Dorsolateral prefrontal cortex (tissue), 122 donors: ENCODE measurements at places on chromosomes 1 and 21.
A peak's percentile ranks its signal among the peaks of the same experiment; 100 is the strongest.

GRCh38 chr1:8607906-8608305 lies 209.5 kb downstream of the RERE start:
- no peak for DNase-seq

DNA sequence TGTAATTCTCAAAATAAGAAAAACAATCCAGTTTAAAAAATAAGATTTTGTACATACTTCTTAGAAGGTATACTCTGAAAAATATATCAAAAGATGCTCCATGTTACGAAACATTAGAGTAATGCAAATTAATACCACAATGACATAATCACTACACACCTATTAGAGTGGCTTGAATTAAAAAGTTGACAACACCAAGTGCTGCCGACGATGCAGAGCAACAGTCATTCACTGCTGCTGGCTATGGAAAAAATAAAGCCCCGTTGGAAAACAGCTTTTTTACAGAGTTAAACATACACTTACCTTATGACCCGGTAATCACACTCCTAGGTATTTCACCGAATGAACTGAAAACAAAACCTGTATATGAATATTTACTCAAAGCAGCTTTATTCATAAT lies 14.8 kb downstream of the COA6 start:
- DNase-seq: no peak

- DNase-seq: peak; percentile 35
Measured at GRCh38 chr1:95021805-95022643, 50.7 kb downstream of the ALG14 start.

DNA sequence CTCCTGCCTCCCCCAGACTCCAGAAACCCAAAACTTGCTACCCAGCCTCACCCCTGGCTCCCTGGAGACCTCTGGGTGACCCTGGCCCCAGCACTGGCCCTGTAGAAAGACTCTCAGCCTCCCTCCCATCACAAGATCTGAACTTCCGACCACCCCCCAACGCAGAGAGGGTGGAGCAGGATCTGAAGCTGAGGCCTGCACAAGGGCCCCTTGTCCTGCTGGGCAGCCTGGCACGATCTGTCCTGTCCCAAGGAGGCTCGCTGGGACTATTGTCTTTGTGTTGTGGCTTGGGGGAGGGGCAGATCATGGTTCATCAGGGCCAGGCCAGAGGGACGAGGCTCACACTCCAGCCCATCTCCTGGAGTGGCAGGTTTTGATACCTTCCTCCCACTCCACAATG lies 20.0 kb downstream of the PHLDA3 start:
- peak; percentile 81 for DNase-seq

GRCh38 chr21:30988706-30989105 lies 49.6 kb downstream of the KRTAP19-8 start:
- DNase-seq: no peak

GRCh38 chr1:18130356-18130755 lies 22.8 kb downstream of the IGSF21 start:
- DNase-seq: no peak

GRCh38 chr21:20968391-20968790 lies 29.8 kb upstream of the NCAM2 start:
- DNase-seq: no peak

DNA sequence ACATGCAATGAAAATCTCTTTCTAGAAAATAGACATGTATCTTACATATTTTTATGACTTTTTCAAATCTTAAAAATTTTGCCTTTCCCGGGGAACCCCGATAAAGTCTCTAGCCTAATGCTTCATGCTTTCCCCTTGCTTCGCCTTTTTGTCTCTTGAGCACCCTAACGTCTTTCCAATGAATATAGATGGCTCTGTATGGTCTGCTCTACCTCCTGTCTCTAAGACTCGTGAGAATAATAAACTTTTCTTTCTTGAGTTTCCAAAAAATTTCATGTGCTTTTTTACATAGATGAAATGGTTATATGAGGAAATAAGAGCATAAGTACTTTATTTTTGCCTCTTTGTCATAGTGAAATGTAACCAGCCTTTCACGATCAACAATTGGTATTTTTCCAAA lies 202.6 kb downstream of the PDE4B start:
- no peak for DNase-seq

- no peak for DNase-seq
Measured at GRCh38 chr1:233609926-233610325, 4.0 kb upstream of the KCNK1 start.

DNA sequence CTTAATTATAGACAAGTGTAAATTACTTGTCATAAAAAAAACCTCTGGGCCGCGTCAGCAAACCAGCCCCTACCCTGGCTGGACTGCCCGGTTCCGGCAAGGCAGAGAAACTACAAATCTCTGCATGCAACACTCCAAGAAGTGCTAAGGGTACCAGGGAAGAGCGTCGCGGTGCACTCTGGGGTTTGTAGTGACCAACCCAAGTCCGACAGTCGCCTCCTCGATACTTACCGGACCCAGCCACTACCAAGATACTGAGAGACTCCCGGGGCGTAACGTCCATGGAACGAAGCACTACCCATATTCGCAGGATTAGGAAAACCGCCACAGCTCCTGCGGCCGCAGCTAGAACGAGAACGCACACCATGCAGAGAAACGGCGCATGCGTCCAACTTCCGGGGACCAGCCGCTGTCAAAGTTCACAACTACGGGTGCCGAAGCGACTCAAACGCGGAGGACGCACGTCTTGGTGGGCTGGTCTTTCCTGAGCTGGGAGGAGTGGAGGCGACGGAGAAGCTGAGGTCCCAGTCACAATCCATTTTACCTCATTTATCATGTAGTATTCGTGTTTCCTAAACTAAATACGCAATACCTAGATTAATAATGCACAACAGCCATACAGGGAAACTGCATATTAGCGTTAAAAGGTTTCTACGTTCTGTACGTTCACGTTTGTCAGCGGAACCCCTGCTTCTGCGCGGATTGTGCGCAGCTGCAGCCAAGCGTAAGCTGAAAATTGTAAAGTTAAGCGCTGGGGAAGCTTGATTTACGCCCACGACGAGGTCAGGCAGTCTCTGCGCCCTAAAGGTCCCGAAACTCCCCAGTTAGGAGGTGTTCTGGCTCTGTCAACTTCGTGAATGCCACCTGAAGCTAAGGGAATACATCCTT lies at the start of gene ALG14:
Gene ALG14 (minus strand): TSS at position 420 of the 888 bp plus-strand sequence. CDS start 53 bp downstream, at position 367.
- peak; percentile 93 for DNase-seq

DNA sequence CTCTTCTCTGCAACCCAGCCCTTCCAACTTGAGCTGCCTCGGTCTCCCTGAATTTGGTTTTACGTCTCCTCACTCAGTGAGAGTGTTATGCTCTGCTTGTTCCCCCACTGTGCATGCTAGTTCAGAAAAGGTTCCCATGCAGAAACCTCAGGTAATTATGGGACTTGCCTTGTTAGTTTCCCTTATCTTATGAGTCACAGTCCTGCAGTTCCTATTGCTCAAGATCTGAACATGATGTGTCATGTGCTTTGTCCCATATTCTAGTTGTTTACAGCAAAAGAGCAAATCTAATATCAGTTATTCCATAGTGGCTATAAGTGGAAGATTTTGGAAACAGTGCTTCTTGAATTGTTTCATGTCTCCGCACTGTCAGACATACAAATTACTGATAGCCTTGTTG lies 74.4 kb downstream of the DUSP10 start:
- DNase-seq: no peak

- no peak for DNase-seq
Measured at GRCh38 chr1:3672971-3673361, 20.6 kb downstream of the TP73 start.

DNA sequence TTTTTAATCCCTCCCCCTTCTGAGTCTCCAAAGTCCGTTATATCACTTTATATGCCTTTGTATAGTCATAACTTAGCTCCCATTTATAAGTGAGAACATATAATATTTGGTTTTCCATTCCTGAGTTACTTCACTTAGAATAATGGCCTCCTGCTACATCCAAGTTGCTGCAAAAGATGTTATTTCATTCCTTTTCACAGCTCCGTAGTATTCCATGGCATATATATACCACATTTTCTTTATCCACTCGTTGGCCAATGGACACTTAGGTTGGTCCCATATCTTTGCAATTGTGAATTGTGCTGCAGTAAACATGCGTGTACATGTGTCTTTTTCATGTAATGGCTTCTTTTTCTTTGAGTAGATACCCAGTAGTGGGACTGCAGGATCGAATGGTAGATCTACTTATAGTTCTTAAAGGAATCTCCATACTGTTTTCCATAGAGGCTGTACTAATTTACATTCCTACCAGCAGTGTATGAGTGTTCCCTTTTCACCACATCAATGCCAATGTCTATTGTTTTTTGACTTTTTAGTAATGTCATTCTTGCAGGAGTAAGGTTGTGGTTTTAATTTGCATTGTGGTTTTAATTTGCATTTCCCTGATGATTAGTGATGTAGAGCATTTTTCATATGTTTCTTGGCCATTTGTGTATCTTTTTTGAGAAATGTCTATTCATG lies 12.3 kb downstream of the MAN1C1 start:
- DNase-seq: no peak

- DNase-seq: no peak
Measured at GRCh38 chr1:234395297-234395696, 22.0 kb downstream of the COA6 start.

DNA sequence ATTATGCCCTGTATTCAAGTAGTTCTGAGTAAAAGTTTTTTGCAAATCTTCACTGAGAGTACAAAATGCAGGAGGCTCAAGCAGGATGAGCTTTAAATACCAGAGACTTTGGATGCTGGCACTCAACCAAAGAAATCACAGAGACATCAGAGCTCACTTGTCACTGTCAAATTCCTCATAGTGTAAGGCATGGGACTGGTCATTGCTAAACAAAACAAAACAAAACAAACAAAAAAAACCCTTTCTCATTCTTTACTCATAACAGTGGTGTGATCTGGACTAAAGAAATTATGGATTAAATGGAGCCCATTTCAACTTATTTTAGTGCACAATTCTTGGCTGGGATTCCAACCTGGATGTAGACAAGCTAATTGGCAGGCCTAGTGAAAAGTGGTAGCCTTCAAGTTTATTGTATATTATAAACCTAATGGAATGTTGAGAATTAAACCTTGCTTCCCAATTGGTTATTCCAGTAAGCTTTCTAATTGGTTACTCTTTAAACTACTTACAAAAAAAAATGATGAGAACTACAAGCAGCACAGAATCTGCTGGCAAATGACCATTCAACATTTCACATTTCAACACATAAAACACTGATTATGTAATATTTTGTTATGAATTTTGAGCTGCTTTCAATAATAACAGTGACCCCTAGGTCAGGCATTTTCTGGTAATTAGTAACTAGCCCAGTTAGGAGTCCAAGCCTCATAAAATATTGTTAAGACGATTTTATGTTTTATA lies 30.6 kb upstream of the NEK7 start:
- no peak for DNase-seq

DNA sequence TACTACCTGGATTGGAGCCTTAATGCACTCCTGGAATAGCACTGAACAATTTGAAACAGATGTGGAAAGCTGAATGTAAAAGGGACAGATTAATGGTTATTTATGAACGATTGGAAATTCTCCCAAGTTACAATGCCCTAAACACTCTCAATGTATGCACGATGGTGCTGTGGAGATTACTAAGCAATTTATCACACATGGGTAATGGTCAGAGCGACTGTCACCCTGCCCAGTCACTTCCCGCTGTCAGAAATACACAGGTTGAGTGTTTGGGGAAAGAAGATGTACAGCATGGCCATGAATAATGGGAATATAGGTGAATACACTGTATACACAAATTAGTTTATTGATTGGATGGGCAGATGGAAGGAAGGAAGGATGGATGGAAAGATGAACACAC lies 342.4 kb downstream of the VAV3 start:
- no peak for DNase-seq

- no peak for DNase-seq
Measured at GRCh38 chr1:6440198-6441126, 15.9 kb downstream of the ESPN start.

DNA sequence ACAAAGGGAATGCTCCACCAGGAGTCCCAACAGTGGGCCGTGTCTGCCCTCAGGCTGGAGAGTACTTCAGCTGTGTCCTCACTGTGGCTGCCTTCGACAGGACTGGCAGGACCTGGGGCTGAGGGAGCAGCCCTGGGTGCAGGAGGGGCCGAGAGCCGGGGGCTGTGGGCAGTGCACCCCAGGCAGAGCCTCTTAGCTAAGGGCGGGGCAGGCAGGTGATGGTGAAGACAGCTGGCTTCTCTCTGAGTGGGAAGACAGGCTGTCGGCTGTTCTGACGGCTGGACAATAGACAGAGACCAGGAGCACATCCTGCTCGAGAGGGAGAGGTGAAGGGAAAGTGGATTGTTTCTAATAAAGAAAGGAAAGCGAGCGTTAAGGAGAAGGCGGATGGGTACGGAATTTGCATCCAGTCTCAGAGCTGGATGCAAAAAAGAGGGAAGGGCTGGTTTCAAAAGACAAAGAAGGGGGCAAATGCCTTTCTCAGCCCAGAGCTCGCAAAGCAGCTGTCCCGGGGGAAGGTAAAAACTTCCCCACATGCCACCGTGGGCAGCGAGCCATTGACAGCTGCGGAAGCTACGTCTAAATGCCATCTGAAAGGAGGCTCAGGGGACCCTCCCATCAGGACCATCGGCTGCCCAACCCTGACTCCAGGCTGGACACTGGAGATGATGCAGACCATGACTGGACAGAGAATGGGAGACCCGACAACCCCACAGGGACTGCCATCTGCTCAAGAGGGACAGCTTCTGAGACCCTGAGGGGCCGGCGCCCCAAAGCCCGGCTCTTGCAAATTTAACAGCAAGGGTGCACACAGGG lies 92.0 kb downstream of the STUM start:
- peak; percentile 38 for DNase-seq

DNA sequence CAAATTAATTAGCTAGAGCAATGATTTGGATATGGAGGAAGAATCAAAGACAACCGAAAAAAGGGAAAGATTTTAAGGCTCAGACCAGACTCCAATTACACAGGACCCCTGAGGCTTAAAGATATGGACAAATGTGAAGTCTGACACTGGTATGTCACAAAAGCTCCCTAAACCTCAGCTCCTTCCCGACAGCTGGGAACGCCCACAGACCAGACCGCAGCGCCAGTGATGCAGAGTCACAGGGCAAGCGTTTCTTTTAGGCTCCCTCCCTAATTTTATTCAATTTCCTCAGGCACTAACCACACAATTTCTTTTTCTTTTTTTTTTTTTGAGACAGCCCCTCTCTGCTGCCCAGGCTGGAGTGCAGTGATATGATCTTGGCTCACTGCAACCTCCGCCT lies 40.2 kb downstream of the NID1 start:
- DNase-seq: no peak

- no peak for DNase-seq
Measured at GRCh38 chr1:8693107-8693506, 124.3 kb downstream of the RERE start.

GRCh38 chr1:32969566-32969965 lies 5.0 kb upstream of the RNF19B start:
- no peak for DNase-seq

DNA sequence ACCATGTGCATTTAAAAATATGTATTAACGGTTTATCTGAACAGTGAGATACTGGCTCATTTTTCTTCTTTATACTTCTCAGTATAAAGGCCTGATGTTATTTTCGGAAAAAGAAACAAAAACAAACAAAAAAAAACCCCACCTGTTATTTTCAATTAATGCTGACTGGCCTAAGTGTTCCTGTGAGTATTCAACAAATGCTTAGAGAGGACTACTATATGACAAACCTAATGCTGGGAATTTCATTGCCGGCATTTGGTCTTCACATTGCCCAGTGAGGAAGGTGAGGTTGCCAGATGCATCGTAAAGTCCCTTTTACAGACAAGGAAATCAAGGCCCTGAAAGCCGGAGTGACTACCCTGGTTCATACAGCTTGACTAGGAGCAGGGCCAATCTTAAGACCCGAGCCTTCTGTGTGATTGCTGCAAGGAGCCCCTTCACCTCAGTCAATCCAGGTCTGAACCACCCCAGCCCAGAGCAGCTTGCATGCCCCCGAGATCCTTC lies 599 bp downstream of the MRPL24 start:
- DNase-seq: no peak

GRCh38 chr1:227543283-227544066 lies 19.9 kb upstream of the ZNF678 start:
- DNase-seq: no peak
